ENCODE measurements at places on chromosomes 3 and 15. TPM values are rescaled to one million over a fixed set of nuclear protein-coding genes. Genes with fewer than 3 reads are reported as not detected.

- no peaks in the 10 kb centered on the region for H3K36me3 ChIP-seq
- H3K27ac ChIP-seq: no peak overlapping the region
- H3K4me1 ChIP-seq: peaks cover 3% of the 10 kb centered on the region
- H3K27me3 ChIP-seq: no peaks in the 10 kb centered on the region
- DNase-seq: peak; percentile 79
- H3K4me3 ChIP-seq: no peak overlapping the region
These were observed 51.8 kb upstream of the GATM start for GRCh38 chr15:45429941-45430792.

- no peak overlapping the region for H3K27ac ChIP-seq
- no peaks in the 10 kb centered on the region for H3K27me3 ChIP-seq
- H3K4me1 ChIP-seq: no peaks in the 10 kb centered on the region
- no peak for DNase-seq
- no peak overlapping the region for H3K4me3 ChIP-seq
These were observed 110.1 kb downstream of the MOBP start for GRCh38 chr3:39577541-39577940.

DNA sequence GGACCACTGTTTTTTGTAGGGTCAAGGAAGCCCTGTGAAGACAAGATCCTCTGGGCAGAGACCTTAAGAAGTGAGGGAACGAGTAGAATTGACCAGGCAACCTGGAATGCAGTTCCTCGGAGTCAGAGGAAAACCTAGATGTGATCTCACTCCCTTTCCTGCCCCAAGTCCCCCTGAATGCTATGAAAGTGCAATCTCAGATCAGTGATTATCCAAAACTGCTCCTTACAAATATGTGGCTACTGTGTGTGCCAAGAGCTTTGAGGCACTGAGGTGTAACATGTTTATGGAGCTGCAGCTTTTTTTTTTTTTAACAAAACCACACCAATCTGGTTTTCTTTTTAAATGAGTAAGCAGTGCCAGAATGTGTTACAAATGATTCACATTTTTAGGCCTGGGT, 35.8 kb downstream of the THSD4 start:
- no peaks in the 10 kb centered on the region for H3K36me3 ChIP-seq
- peaks cover 41% of the 10 kb centered on the region for H3K4me1 ChIP-seq
- H3K27ac ChIP-seq: peak overlapping the region; percentile 95
- peak; percentile 69 for DNase-seq
- H3K27me3 ChIP-seq: no peaks in the 10 kb centered on the region
- H3K4me3 ChIP-seq: no peak overlapping the region

Gene LRRC2
- total RNA-seq: 37.4 TPM

All from thyroid gland (tissue), 4 donors.